HCT116 (cell line): ENCODE measurements at places on chromosomes 5 and 9. TPM values are rescaled to one million over a fixed set of nuclear protein-coding genes. Genes with fewer than 3 reads are reported as not detected.

DNA sequence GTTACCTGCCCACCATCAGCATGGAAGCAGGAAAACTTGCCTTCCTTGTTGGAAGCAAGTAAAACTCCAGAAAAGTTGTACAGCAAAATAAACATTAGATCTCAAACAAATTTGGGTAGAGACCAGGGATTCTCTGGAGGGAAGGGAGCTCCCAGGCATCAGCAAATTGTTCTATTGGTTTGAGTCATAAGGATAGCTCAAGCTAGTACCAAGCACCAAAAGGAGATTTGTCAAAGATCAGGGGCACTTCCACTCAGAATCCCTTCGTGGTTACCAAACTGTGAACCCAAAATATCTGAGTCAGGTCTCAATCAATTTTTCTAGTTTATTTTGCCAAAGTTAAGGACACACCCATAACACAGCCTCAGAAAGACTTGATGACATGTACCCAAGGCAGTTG is 37.8 kb downstream of the DNAJB5 start:
- DNase-seq: no peak

DNA sequence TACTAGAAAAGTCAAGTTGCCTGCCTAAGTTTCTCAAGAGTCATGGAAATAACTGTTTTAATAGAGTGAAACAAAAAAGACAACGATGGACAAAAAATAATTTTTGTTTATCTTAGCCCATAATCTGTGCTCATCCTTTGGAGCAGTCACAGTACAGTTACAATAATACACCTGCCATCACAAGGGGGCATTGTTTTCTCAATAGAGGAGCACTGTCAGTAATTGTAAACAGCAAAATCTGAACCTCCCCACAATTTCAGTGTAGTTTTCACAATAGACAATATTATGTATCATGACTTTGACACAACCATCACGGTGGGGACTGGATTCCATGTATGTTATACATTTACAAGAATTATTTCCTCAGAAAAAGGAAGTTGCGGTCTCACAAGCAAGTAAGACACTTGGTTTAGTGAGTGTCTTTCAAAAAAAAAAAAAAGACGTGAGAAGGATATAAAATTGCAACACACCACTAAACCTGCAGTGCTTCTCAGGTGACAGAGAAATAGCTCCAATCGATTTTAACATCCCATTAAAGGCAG is 586.3 kb downstream of the PTPRD start:
- DNase-seq: no peak

GRCh38 chr5:103037673-103038455 is 82.1 kb downstream of the GIN1 start:
- no peak for DNase-seq

GRCh38 chr5:97918620-97919019 is 735.6 kb upstream of the RIOK2 start:
- DNase-seq: no peak

- DNase-seq: no peak
Observed at GRCh38 chr9:72753266-72753893, 199.5 kb downstream of the ALDH1A1 start.

Gene INSL6
- not detected for total RNA-seq

DNA sequence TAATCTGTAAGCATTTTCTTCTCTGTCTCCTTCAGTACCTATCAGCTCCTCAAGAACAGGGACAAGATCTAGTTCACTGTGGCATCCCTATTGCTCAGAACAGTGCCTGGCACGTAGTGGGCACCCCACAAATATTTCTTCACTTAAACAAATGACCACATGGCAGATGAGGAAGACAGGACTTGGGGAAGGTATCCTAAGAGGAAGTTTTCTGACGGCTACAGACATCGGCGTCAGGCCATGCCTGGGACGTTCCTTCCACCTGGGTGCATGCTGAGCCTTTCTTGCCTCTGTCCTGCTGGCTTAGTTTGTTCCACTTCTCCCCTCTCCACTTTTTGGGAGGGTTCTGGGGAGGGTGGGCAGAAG is 60.2 kb downstream of the NEURL1B start:
- no peak for DNase-seq

Gene PCDHGA5
- 0.05 TPM for total RNA-seq

DNA sequence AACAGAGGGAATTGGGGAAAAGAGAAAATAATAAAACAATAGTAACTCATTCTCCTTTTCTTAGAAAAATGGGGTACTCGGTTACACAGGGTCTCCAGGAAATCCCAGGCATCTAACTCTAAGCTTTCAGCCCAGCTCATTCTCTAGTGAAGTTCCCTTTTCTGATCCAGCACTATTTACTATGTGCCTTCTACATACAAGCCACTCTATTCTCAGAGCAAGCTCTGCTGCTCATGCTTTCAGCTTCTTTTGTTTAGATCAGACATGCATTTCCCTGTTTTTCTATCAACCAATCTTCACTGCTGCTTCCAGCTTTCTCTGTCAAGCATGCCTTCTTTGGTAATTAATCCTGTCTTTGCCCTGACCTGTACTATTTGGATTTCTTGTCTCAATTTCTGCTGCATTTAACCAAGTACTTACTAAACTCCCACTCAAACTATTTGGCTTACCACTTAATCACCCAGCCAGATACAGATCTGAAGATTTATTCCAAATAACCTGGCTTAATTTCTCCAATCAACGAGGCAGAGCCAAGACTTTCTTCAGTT is 25.3 kb downstream of the OSMR start:
- no peak for DNase-seq
